ENCODE measurements at places on chromosomes 3 and 15. TPM values are rescaled to one million over a fixed set of nuclear protein-coding genes. Genes with fewer than 3 reads are reported as not detected.

DNA sequence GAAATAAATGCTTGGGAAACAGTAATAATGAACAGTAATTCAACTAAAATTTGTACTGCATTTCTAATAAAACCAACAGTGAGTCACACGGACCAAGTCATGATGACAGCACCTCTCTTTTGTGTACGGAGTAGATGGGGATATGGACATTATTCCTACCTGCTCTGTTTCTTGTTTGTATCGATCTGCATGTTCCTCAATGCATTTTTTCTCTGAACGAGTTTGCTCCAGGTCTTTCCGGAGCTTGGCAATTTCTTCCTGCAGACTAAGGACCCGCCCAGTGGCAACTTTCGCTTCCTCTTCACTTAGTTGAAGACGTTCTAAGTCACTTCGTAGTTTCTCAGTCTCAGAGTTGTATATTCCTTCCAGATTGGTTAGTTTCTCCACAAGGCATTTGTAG lies 74.4 kb upstream of the MYO5C start:
- no peak overlapping the region for H3K27ac ChIP-seq
- no peak overlapping the region for H3K4me3 ChIP-seq
- peaks cover 2% of the 10 kb centered on the region for H3K4me1 ChIP-seq
- H3K27me3 ChIP-seq: no peaks in the 10 kb centered on the region
- no peak for DNase-seq

DNA sequence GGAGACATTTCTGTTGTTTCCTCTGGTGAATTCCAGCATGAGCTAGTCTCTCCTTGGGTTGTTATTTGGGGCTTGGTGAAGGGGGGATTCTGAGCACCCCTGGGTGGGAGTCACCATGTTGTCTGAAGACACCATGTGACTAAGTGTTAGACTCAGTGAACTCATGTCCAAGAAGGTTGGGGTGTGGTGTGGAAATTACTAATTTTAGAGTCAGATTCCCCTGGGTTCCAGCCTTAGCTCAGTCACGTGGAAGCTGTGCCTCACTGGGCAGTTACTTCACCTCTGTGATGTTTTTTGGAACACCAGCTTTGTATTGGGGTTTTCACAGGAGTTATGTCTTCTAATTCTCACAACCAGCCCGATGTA lies 171.5 kb downstream of the RPLP1 start:
- peaks cover 7% of the 10 kb centered on the region for H3K4me1 ChIP-seq
- no peaks in the 10 kb centered on the region for H3K36me3 ChIP-seq
- DNase-seq: no peak

- no peak for DNase-seq
- no peak overlapping the region for H3K27ac ChIP-seq
- H3K36me3 ChIP-seq: peaks cover 7% of the 10 kb centered on the region
- no peak overlapping the region for H3K4me3 ChIP-seq
Measured at GRCh38 chr15:41927536-41927935, 33.7 kb upstream of the SPTBN5 start.

Gene RBMS3
- 1.6 TPM for total RNA-seq

Gene RPP25
- 9.4 TPM for total RNA-seq

- H3K27ac ChIP-seq: no peak overlapping the region
- H3K4me1 ChIP-seq: no peaks in the 10 kb centered on the region
- H3K36me3 ChIP-seq: peaks cover 2% of the 10 kb centered on the region
- no peak for DNase-seq
Measured at GRCh38 chr3:188458756-188459155, 304.8 kb downstream of the LPP start.

GRCh38 chr3:71406972-71407810 lies 176.3 kb downstream of the FOXP1 start:
- DNase-seq: no peak
- no peaks in the 10 kb centered on the region for H3K27me3 ChIP-seq
- no peak overlapping the region for H3K4me3 ChIP-seq
- H3K4me1 ChIP-seq: peaks cover 83% of the 10 kb centered on the region
- H3K27ac ChIP-seq: no peak overlapping the region
- peaks cover 21% of the 10 kb centered on the region for H3K36me3 ChIP-seq

- no peak for DNase-seq
- no peaks in the 10 kb centered on the region for H3K36me3 ChIP-seq
- H3K27ac ChIP-seq: no peak overlapping the region
- H3K4me3 ChIP-seq: no peak overlapping the region
- no peaks in the 10 kb centered on the region for H3K27me3 ChIP-seq
Measured at GRCh38 chr3:188594139-188594538, 440.2 kb downstream of the LPP start.

DNA sequence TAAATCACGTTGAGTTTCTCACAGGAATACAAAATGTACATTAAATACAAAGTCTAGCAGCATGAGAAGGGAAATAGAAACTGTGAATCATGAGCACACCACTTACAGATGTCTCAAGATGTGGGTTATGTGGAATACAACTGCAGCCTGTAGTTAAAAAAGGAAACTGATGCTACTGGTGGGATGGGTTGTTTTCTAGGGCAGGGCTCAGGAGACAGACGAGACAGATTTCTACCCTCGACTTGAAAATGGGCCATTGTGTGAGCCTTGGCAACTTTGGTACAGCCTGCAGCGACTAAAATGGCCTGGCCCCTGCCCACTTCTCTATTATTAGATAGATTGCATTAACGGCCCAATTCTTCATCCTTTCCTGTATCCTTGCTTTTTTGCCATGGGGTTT lies 293.1 kb downstream of the SUCLG2 start:
- no peak overlapping the region for H3K4me3 ChIP-seq
- no peaks in the 10 kb centered on the region for H3K27me3 ChIP-seq
- DNase-seq: no peak
- peaks cover 34% of the 10 kb centered on the region for H3K4me1 ChIP-seq
- no peak overlapping the region for H3K27ac ChIP-seq

Gene PLA1A
- total RNA-seq: not detected

DNA sequence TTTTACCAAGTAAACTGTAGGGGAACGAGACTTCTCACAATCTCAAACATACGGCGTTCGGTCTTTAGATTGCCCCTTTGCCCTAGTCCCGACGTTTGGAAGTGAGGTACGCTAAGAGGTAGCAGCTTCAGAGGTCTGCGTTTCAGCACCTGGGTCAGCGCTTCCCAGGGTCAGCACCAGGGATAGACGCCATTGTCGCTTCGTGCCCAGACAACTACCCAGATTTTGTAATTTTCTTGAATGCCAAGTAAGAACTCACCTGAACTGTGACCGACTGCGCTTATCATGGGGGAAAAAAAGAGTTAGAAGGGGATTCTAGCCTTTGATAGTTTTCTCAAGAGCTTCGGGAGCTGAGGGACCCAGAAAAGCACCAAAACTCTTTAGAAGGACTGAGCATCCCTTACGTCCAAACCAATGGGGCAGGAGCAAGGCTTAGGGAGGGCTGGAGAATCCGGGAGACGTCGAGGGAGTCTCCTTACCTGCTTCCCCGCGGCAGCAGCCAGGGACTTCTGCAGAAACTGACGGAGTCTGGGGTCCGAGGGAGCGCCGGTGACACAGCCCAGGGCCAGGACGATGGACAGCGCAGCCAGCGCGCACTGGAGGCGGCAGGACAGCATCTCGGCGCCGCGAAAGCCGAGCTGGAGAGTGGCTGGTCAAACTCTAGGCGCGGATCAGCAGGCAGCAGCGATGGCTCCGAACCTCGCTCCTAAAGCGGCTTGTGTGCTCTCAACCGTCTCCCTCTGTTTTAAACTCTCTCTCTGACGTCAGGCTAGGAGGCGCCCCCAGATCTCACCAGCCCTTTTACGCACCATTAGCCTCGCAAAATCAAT lies at the start of gene SST:
Gene SST, minus strand, starts transcription at position 720 of the 830 bp plus-strand sequence. Its CDS starts 103 bp downstream, at position 617.
- H3K27ac ChIP-seq: no peak within 1 kb of the TSS
- peaks cover 10% of the 10 kb centered on the region for H3K4me1 ChIP-seq
- H3K27me3 ChIP-seq: peaks cover 67% of the 10 kb centered on the region
- peak; percentile 27 for DNase-seq
- H3K4me3 ChIP-seq: no peak within 1 kb of the TSS

DNA sequence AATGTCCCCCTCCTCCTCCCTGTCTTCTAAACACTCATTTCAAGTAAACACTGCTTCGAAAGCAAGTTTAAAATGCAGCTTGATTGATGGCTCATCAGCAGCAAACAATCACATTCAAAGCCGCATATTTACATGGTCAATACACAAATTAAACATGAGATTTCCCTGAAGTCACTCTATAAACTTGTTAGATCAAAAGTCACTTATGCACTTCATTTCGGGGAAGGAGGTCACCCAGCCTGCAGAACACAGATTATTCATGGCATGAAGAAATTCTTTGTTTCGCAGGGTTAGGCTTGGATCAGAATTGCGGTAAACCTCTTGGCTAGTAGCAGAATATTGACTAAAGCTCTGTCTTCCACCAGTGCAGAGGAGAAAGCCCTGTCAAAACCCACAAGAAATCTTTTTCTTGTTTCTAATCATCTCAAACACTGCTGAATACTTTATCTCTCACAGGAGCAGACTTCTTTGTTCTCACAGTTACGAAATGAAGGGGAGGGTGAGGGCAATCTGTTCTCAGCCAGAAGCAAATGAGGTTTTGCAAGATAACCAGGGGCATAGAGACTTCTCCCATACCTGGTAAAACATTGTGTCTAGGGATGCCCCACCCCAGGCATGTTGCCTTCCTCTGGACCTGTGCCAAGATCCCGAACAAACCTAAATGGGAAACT lies 133.3 kb upstream of the CHL1 start:
- H3K27ac ChIP-seq: no peak overlapping the region
- no peak overlapping the region for H3K4me3 ChIP-seq
- no peak for DNase-seq
- H3K27me3 ChIP-seq: peaks cover 14% of the 10 kb centered on the region
- no peaks in the 10 kb centered on the region for H3K36me3 ChIP-seq

DNA sequence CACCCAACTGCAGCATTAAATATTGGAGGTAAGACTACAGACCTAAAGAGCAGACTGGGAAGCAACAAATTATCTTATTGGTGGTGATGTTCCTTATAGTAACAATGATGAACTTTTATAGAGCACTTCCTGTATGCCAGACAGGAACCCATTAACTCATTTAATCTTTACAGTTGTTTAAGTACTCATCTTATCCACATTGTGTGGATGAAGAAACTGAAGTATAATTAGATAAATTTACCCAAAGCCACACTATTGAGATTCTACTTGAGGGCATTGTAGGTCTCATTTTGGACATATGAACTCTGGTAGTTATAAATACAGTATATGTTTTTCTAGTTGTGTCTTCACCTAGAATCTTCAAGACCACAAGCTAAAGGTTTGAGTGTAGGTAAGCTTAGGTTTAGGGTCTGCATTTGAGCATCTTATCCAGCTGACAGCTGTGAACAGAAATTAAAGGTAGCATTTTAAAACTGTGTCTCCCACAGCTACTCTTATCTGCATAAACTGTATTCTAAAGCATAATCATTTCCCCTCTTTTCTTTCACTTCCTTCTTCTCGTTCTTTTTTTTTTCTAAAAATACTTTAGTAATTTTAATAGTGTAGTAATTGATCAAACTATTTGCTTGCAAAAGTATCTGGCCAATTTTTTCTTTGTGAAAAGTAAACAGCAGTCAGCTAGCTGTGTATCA lies 138.2 kb downstream of the UBE2E2 start:
- H3K4me3 ChIP-seq: no peak overlapping the region
- DNase-seq: no peak
- peaks cover 21% of the 10 kb centered on the region for H3K4me1 ChIP-seq
- H3K27ac ChIP-seq: no peak overlapping the region
- H3K36me3 ChIP-seq: peaks cover 11% of the 10 kb centered on the region

Gene FSD2
- not detected for total RNA-seq

GRCh38 chr3:102466001-102466400 lies 31.2 kb downstream of the ZPLD1 start:
- peaks cover 21% of the 10 kb centered on the region for H3K27me3 ChIP-seq
- no peak overlapping the region for H3K27ac ChIP-seq
- H3K4me3 ChIP-seq: no peak overlapping the region
- no peak for DNase-seq
- no peaks in the 10 kb centered on the region for H3K4me1 ChIP-seq

Gene P2RY1
- total RNA-seq: 0.74 TPM

DNA sequence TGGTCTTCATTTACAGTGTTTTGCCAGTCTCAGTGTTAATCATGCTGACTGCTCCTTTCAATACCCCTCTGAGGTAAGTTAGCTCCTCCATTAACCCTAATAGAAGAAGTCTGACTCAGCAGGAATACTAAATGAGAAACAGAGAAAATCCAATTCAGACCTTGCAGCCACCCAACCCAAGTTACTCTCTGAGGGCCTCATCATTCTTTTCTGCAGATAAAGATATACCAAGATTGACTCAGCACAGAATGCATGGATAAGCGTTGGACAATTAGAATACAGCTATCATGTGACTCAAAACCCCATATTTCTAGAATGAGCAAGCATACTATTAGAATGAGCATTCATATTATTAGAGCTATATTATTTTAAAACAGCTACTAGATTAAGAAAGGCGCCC lies 389.1 kb upstream of the SGO1 start:
- no peaks in the 10 kb centered on the region for H3K36me3 ChIP-seq
- H3K27me3 ChIP-seq: no peaks in the 10 kb centered on the region
- no peak overlapping the region for H3K4me3 ChIP-seq
- no peaks in the 10 kb centered on the region for H3K4me1 ChIP-seq
- no peak overlapping the region for H3K27ac ChIP-seq
- no peak for DNase-seq

Gene FBXO40
- not detected for total RNA-seq

All from activated naive CD8-positive, alpha-beta T cell treated with anti-CD3 and anti-CD28 coated beads for 36 hours (primary cell).